Pericardium fibroblast (primary cell): ENCODE measurements at places on chromosomes 6 and 20. TPM values are rescaled to one million over a fixed set of nuclear protein-coding genes. Genes with fewer than 3 reads are reported as not detected.

Gene C20orf144
- 0.09 TPM in 1 of 2 replicates, not detected in the other for total RNA-seq

Gene CST2
- not detected in 2 replicates for total RNA-seq

Gene LCA5
- total RNA-seq, result 3.7 and 4.2 TPM in 2 replicates

Gene MAP3K7
- total RNA-seq, result 19.1 and 20.5 TPM in 2 replicates

Gene HLA-DQB2
- not detected in 2 replicates for total RNA-seq

Gene MAS1
- total RNA-seq, result under 0.01 TPM in 1 of 2 replicates, not detected in the other

Gene BTN1A1
- not detected in 2 replicates for total RNA-seq

Gene ACOT8
- 31.3 and 31.7 TPM in 2 replicates for total RNA-seq

Gene OR2J3
- not detected in 2 replicates for total RNA-seq

Gene SLC13A3
- total RNA-seq, result 1.5 and 6.9 TPM in 2 replicates

Gene PPP1R3D
- total RNA-seq, result 5.1 and 6.0 TPM in 2 replicates

Gene ID4
- total RNA-seq, result 3.1 and 18.4 TPM in 2 replicates

Gene LRRN4
- 1.0 and 12.4 TPM in 2 replicates for total RNA-seq

Gene KIF6
- total RNA-seq, result under 0.01 TPM in 1 of 2 replicates, not detected in the other

Gene PRL
- total RNA-seq, result not detected in 2 replicates

Gene CCDC170
- 0.94 TPM in 1 of 2 replicates, not detected in the other for total RNA-seq

Gene ZNF391
- total RNA-seq, result 1.1 and 10.0 TPM in 2 replicates

Gene RWDD2A
- 2.8 and 3.2 TPM in 2 replicates for total RNA-seq

Gene RUNX2
- total RNA-seq, result 2.1 and 6.3 TPM in 2 replicates

Gene B3GALT4
- 1.7 and 2.3 TPM in 2 replicates for total RNA-seq

Gene ECT2L
- total RNA-seq, result not detected in 2 replicates

Gene KIF25
- total RNA-seq, result not detected in 2 replicates

Gene SYNDIG1
- total RNA-seq, result 0.68 TPM in 1 of 2 replicates, not detected in the other

Gene ENPP4
- total RNA-seq, result 1.3 and 1.4 TPM in 2 replicates

Gene ASF1A
- total RNA-seq, result 9.2 and 10.5 TPM in 2 replicates

Gene SYCP2
- total RNA-seq, result 0.47 TPM in 1 of 2 replicates, not detected in the other

Gene PLCB1
- total RNA-seq, result 6.4 and 13.6 TPM in 2 replicates

Gene CTAGE9
- total RNA-seq, result not detected in 2 replicates

Gene STX7
- 29.1 and 30.4 TPM in 2 replicates for total RNA-seq

Gene LTB
- 0.17 TPM in 1 of 2 replicates, not detected in the other for total RNA-seq

Gene THBD
- total RNA-seq, result 10.4 and 10.7 TPM in 2 replicates

Gene EPB41L1
- 16.5 and 28.2 TPM in 2 replicates for total RNA-seq

Gene BEND6
- 7.0 and 11.7 TPM in 2 replicates for total RNA-seq

Gene ZNF165
- under 0.01 TPM in 1 of 2 replicates, not detected in the other for total RNA-seq

Gene IRF4
- total RNA-seq, result 0.34 TPM in 1 of 2 replicates, not detected in the other

Gene FHL5
- total RNA-seq, result 0.17 TPM in 1 of 2 replicates, not detected in the other

Gene SMLR1
- not detected in 2 replicates for total RNA-seq

Gene OOEP
- total RNA-seq, result 0.23 TPM in 1 of 2 replicates, not detected in the other

Gene HLA-DQA1
- not detected in 2 replicates for total RNA-seq

Gene MACROD2
- 0.12 TPM in 1 of 2 replicates, not detected in the other for total RNA-seq

Gene FRMD1
- total RNA-seq, result not detected in 2 replicates

Gene TGM2
- total RNA-seq, result 25.2 and 150 TPM in 2 replicates

Gene TNFAIP3
- total RNA-seq, result 5.1 and 13.4 TPM in 2 replicates

Gene CTCFL
- total RNA-seq, result 0.23 TPM in 1 of 2 replicates, not detected in the other

Gene GPR6
- not detected in 2 replicates for total RNA-seq

Gene ACTL10
- total RNA-seq, result 1.4 and 3.7 TPM in 2 replicates

Gene GJA10
- total RNA-seq, result not detected in 2 replicates

Gene STMND1
- not detected in 2 replicates for total RNA-seq
